ENCODE measurements at places on chromosomes 12 and 14. TPM values are rescaled to one million over a fixed set of nuclear protein-coding genes. Genes with fewer than 3 reads are reported as not detected.
A peak's percentile ranks its signal among the peaks of the same experiment; 100 is the strongest.

CISTR gene
- not detected for total RNA-seq

ADGRD1 gene
- total RNA-seq = 85.6 TPM

DAZAP2 gene
- 186 TPM for total RNA-seq

RPS6KA5 gene
- total RNA-seq = 9.0 TPM

STXBP6 gene
- 42.5 TPM for total RNA-seq

OTUB2 gene
- 2.1 TPM for total RNA-seq

RFX4 gene
- not detected for total RNA-seq

SLCO1B1 gene
- total RNA-seq = not detected

TMEM132C gene
- 16.5 TPM for total RNA-seq

DNA sequence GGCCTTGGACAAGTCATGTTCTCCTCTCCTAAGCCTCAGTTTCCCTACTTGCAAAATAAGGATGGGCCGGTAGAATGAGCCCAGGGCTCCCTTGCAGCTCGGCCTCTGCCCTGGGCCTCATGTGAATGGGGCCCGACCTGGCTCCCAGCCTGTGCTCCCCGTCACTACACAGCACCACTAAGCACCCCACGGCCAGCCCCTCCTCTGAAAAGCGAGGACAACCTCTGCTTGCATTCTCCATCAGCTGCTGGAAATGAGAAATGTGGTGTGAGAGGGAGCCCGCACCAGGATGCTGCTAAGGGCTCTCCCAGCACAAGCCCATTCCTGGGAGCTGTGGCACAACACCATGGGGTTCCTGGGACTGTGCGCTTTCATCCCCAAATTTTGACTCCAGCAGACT is 10.2 kb downstream of the SLC25A47 start:
- DNase-seq = no peak
- no peaks in the 10 kb centered on the region for H3K36me3 ChIP-seq
- no peak overlapping the region for H3K4me3 ChIP-seq
- H3K4me1 ChIP-seq = no peaks in the 10 kb centered on the region

GRCh38 chr14:104975481-104976197 is 2.5 kb downstream of the AHNAK2 start:
- H3K4me1 ChIP-seq = peaks cover 5% of the 10 kb centered on the region
- no peaks in the 10 kb centered on the region for H3K27me3 ChIP-seq
- H3K36me3 ChIP-seq = no peaks in the 10 kb centered on the region
- H3K27ac ChIP-seq = no peak overlapping the region
- no peak overlapping the region for H3K4me3 ChIP-seq
- DNase-seq = peak; percentile 9

DNA sequence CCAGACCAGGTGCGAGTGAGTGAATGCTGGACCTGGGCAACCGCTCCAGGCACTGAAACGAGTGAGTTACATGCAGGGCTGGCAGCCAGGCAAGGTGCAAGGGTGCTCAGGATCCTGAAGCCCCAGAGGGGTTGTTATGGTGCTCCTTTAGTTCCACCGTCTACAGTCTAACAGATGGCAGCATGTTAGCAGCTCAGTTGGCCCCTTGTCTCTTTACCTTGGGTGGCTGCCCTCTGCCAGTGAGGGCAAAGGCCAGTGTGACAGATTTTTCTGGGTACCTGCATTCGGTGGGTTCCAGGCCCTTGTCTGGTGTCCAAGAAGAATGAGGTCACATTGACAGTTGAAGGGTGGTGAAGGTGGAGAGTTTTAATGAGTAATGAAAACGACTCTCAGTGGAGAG is 106.8 kb downstream of the SLCO1B3 start:
- H3K4me1 ChIP-seq = no peaks in the 10 kb centered on the region
- no peak for DNase-seq
- no peaks in the 10 kb centered on the region for H3K27me3 ChIP-seq
- no peak overlapping the region for H3K4me3 ChIP-seq

- no peak overlapping the region for H3K27ac ChIP-seq
- H3K36me3 ChIP-seq = peaks cover 27% of the 10 kb centered on the region
- H3K4me1 ChIP-seq = no peaks in the 10 kb centered on the region
Observed at GRCh38 chr14:50757702-50758101, 73.3 kb downstream of the NIN start.

GRCh38 chr12:2857021-2857431 is at the start of gene TEX52:
TSS of gene TEX52 (minus strand) at chr12:2857039. CDS start at chr12:2857026, 13 bp downstream.
- H3K4me3 ChIP-seq = no peak within 1 kb of the TSS
- DNase-seq = peak; percentile 64

DNA sequence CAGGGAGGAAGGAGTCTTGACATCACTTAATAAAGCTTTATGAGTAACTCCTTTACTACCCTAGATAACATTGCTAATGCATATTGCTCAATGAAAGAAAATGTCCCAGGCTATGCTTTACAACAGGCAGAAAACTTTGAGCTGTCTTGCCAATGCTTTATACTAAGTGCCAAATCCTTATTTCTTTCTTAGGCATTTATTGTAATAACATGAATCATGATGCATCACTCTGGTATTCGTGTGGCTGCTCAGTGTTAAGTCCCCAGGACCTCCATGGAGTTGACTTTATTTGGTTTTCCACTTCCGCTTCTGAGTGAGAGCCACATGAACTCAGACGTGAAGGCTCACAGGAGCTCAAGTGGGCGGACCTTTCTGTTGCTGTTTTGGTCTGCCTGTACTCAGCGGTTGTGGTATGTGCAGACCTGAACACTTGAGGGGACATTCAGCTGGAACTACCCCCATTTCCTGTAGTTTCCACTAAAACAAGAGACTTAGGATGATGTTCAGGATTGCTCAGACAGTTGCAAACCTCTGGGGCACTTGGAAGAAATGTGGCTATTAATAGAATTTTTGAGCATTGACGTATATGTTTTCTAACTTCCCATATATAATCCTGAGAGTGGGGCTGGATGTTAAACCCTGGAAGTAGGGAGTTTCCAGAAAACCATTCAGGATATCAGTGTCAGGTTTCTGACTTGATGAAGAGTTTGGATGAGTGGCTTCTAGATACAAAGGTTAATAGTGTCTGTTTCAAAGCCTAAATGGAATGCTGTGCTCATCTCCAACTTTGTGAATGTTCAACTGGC is 258.6 kb downstream of the MSRB3 start:
- no peaks in the 10 kb centered on the region for H3K27me3 ChIP-seq
- no peak overlapping the region for H3K27ac ChIP-seq
- H3K36me3 ChIP-seq = no peaks in the 10 kb centered on the region
- peak; percentile 65 for DNase-seq
- peaks cover 12% of the 10 kb centered on the region for H3K4me1 ChIP-seq
- no peak overlapping the region for H3K4me3 ChIP-seq

DNA sequence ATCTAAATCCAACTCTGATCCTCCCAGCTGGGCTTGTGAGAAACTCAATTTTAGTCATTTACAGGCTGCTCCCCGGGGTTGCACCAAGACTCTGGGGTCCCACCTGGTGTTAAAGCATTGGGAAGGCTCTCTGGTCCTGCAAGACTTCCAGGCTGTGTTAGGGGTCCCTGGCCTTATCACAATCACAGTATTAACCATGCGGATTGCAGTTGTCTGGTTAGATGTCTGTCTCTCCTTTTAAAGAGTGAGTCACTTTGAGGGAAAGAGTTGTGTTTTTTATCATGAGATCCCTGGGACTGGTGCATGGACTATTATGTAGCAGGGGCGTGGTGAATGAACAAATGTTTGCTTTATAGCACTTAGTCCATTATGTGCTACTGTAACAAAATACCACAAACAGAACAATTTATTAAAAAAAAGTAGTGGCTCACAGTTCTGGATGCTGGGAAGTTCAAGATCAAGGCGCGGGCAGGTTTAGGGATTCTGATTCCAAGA is 531.4 kb downstream of the FUT8 start:
- no peak for DNase-seq
- H3K27ac ChIP-seq = no peak overlapping the region
- H3K36me3 ChIP-seq = no peaks in the 10 kb centered on the region
- H3K4me1 ChIP-seq = no peaks in the 10 kb centered on the region
- no peak overlapping the region for H3K4me3 ChIP-seq

GRCh38 chr12:65384240-65384639 is 105.8 kb downstream of the MSRB3 start:
- DNase-seq = no peak
- no peaks in the 10 kb centered on the region for H3K36me3 ChIP-seq

GRCh38 chr12:54159140-54159539 is 29.6 kb downstream of the SMUG1 start:
- H3K4me3 ChIP-seq = no peak overlapping the region
- H3K36me3 ChIP-seq = no peaks in the 10 kb centered on the region
- DNase-seq = peak; percentile 52
- no peaks in the 10 kb centered on the region for H3K4me1 ChIP-seq
- no peak overlapping the region for H3K27ac ChIP-seq
- no peaks in the 10 kb centered on the region for H3K27me3 ChIP-seq

DNA sequence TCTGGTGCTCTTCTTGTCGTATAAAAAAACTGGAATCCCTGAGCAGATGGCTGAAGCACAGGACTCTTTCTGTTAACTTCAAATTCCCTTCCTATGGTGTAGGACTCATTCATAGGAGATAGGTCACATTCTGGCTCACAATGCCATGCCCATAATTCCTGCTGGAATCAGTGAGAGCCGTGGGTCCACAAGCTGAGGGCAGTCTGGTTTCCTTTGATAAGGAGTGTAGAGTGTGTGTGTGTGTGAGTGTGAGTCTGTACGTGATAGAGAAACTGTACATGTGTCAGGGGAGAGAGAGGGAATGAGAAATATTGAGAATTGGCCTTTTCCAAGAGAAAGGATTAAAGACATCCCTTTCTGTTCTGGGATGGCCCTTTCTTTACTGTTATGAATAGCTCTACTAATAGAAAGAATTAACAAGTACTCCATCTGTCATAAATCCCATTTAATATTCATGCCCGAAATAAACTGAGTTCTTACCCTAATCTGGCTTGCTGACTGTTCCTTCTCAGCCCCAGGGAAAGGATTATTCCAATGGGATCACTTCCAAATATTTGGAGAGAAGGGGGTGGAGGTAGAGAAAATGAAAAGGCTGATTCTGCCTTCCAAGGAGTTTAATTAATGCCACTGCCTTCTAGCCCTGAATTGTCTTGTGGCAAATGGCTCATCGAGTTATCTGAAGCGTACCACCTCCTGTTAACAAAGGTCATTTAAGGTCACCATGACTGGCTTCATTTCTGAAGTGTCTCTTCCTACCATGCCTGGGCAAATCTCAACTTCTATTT is 79.0 kb downstream of the TMX1 start:
- H3K27me3 ChIP-seq = no peaks in the 10 kb centered on the region
- H3K27ac ChIP-seq = no peak overlapping the region
- no peaks in the 10 kb centered on the region for H3K36me3 ChIP-seq
- H3K4me3 ChIP-seq = no peak overlapping the region
- peaks cover 18% of the 10 kb centered on the region for H3K4me1 ChIP-seq

DNA sequence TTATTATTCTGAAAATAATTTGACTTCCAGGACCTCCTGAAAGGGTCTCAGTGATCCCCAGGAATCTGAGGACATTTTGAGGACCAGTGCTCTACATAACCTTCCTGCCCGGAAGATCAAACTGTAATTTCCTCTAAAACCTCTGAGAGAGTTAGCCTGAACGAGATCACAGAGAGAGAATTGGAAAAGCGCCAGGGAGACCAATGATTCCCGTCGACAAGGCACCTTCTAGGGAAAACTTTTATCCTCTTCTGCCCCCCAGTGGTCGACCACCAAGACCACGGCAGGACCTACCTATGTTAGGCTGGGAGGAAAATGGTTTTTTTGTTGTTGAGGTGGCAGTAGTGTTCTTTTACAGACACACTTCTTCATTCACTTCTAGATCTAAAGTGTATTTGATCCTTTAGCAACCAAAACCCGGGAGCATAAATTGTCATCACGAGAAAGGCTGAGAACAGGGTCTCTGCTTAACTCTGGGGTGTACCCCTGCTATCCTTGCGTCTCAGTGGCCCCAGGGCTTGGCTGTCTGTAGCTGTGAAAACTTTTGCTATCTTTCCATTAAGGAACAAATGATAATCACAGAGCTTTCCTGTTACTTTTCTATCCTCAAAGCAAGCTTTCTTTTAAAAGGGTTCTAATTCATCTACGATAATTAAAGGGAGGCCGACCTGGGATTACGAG is 62.9 kb upstream of the NID2 start:
- H3K36me3 ChIP-seq = no peaks in the 10 kb centered on the region
- no peaks in the 10 kb centered on the region for H3K4me1 ChIP-seq
- no peak overlapping the region for H3K27ac ChIP-seq
- peak; percentile 97 for DNase-seq
- no peak overlapping the region for H3K4me3 ChIP-seq

GRCh38 chr14:89641495-89642175 is 224.6 kb upstream of the FOXN3 start:
- no peaks in the 10 kb centered on the region for H3K36me3 ChIP-seq
- H3K27me3 ChIP-seq = no peaks in the 10 kb centered on the region
- no peak for DNase-seq
- H3K4me1 ChIP-seq = no peaks in the 10 kb centered on the region
- no peak overlapping the region for H3K4me3 ChIP-seq

DNA sequence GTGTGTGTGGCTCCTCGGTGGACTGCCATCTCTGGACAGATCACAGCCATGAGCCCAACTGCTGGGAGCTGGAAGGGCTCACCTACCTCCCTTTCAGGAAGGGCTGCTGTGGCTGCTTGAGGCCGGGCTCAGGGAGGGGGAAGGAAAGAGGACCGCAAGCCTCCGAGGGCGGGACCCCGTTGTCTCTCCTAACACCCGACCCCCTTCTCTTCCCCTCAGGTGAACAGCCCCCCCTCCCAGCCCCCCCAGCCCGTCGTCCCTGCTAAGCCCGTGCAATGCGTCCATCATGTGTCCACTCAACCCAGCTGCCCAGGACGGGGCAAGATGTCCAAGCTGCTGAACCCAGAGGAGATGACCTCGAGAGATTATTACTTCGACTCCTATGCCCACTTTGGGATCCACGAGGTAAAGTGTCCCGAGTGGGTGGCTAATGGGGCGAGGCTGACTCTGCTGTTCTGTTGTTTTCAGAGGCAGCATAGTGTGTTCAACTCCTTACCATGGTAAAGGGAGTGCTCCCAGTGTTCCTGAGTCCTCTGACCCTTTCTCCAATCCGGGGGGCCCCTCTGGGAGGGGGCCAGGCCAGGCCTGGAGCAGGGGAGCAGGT is 49.5 kb downstream of the PRMT8 start:
- H3K4me3 ChIP-seq = no peak overlapping the region
- H3K27me3 ChIP-seq = no peaks in the 10 kb centered on the region
- no peaks in the 10 kb centered on the region for H3K4me1 ChIP-seq

DNA sequence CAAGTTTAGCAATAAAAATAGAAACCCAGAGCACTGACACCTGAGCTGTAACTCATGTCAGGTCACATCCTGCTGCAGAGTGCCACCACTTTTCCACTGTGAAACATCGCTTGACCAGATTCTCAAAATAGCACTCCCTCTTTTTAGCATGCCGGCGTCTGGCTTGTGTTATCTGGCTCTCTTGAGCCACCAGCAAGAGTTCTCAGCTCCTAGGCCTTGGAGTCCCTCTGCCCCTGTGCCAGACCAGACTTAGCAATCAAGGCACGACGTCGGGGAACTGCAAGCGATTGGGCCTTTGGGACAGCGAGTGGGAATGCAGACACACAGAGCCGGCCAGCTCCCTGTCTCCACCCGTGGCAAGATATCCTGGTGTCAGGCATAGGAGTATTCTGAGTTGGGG is 52.5 kb downstream of the SPIC start:
- H3K36me3 ChIP-seq = no peaks in the 10 kb centered on the region
- no peak for DNase-seq
- H3K4me3 ChIP-seq = no peak overlapping the region
- H3K27ac ChIP-seq = no peak overlapping the region
- H3K27me3 ChIP-seq = no peaks in the 10 kb centered on the region
- H3K4me1 ChIP-seq = no peaks in the 10 kb centered on the region

- H3K4me3 ChIP-seq = no peak overlapping the region
- H3K36me3 ChIP-seq = no peaks in the 10 kb centered on the region
- DNase-seq = no peak
- no peaks in the 10 kb centered on the region for H3K27me3 ChIP-seq
- no peak overlapping the region for H3K27ac ChIP-seq
Observed at GRCh38 chr14:21133901-21134300, 22.0 kb downstream of the OR5AU1 start.
